ENCODE measurements at places on chromosomes 4 and X. TPM values are rescaled to one million over a fixed set of nuclear protein-coding genes. Genes with fewer than 3 reads are reported as not detected.

H2BW2 gene
- not detected for total RNA-seq

VEGFD gene
- not detected for total RNA-seq

PAGE4 gene
- not detected for total RNA-seq

ITM2A gene
- total RNA-seq = 71.3 TPM

NUP62CL gene
- 1.6 TPM for total RNA-seq

CCSER1 gene
- 165 TPM for total RNA-seq

FAM47A gene
- total RNA-seq = not detected

CENPC gene
- total RNA-seq = 26.1 TPM

PABPC1L2A gene
- 1.6 TPM for total RNA-seq

PLAC1 gene
- total RNA-seq = not detected

HSFX3 gene
- not detected for total RNA-seq

RIBC1 gene
- total RNA-seq = 0.41 TPM

FHIP1A gene
- total RNA-seq = 2.0 TPM
